ENCODE measurements at places on chromosomes 2 and 18. TPM values are rescaled to one million over a fixed set of nuclear protein-coding genes. Genes with fewer than 3 reads are reported as not detected.

GRCh38 chr2:70188460-70188859, 2.4 kb downstream of the C2orf42 start:
- no peak for DNase-seq

DNA sequence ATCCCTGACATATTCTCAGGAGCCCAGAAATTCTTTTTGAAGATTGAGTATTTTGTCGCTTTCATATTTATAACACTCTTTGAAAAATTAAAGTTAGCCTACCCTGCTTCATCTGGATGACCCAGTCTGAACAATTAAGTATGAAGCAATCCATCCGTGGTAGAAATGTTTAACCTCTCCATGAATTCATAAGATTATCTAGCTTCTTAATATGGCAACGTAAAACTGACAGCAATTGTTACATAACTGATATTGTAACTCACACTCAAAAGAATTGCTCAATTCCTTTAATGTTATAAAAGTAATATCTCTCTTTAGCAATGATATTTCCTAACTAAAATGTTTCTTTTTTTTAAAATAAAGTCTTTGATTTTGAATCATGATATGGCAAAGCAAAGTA, 7.2 kb upstream of the ABCA12 start:
- no peak for DNase-seq

The ACYP2 gene
- total RNA-seq, result 16.0 TPM

The UNC80 gene
- not detected for total RNA-seq

DNA sequence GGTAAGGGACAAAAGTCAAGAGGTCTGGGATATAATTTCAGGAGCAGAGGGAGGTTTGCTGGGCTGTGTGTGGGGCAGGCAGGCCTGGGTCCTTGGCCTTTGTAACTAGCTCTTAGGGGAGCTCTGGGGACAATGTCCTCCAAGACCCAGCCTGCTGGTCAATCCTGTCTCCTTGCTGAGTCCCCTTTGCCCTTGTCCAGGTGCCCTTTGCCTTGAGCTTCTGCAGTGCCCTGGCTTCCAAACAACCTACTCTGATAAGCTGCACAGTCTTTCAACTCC, 30.0 kb upstream of the REEP1 start:
- no peak for DNase-seq

The CNTNAP5 gene
- total RNA-seq, result not detected

The ASIC4 gene
- under 0.01 TPM for total RNA-seq

GRCh38 chr18:47928466-47928865, 2.0 kb downstream of the SMAD2 start:
- DNase-seq, result peak; percentile 39

The DES gene
- total RNA-seq, result 35.8 TPM

DNA sequence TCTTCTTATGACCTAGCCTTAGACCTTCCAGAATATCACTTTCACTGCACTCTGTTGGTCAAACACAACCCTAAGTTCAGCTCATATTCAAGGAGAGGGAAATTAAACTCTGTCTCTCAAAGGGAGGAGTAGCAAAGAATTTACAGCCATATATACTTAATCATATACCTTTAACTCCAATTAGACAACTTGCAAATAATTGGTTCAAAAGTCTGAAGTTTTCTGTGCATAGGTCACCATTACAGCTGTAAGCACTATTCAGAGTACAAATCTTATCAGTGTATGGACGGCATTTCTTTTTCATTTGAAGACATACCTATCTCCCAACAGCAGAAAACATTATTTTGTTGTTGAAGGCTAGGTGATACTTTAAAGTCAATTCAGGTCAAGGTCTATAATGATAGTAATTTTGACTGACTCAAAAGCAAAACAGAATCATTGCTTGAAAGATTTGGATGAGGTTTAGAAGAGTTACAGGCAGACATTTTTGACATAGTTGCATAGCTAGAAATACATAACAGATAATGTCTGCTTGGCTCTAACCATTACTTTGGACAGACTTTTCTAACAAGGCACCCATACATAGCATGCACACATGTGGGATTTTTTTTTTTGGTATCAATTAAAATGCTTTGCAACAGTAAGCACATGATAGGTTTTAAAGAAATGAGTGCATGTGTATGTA, 131.5 kb downstream of the CPS1 start:
- no peak for DNase-seq

The SERPINB10 gene
- not detected for total RNA-seq

- no peak for DNase-seq
Measured at GRCh38 chr2:206851521-206851920, 86.1 kb downstream of the FASTKD2 start.

- no peak for DNase-seq
Measured at GRCh38 chr2:39689272-39689841, 23.6 kb downstream of the TMEM178A start.

The ZNF804A gene
- 5.8 TPM for total RNA-seq

The ECEL1 gene
- total RNA-seq, result not detected

DNA sequence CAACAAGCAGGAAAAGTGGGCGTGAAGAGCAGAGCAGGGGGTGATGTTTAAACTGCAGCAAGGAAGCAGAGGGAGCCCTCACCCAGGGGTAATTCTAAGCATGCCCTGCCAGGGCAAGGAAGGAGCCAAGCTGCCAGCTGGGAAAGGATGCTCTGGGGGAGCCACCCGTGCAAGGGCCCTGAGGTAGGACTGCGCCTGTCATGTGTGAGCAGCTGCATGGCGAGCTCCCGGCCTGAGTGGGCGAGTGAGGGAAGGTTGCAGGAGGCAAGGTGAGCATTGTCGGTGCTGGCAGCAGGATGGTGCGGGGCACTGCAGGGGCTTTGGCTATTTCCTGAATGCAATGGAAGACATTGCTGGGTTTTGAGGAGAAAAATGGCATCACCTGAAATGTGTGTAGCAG, 107.2 kb downstream of the COPS8 start:
- DNase-seq, result no peak

- peak; percentile 10 for DNase-seq
Measured at GRCh38 chr18:57523171-57523956, 63.1 kb downstream of the FECH start.

The C2orf42 gene
- 14.5 TPM for total RNA-seq

DNA sequence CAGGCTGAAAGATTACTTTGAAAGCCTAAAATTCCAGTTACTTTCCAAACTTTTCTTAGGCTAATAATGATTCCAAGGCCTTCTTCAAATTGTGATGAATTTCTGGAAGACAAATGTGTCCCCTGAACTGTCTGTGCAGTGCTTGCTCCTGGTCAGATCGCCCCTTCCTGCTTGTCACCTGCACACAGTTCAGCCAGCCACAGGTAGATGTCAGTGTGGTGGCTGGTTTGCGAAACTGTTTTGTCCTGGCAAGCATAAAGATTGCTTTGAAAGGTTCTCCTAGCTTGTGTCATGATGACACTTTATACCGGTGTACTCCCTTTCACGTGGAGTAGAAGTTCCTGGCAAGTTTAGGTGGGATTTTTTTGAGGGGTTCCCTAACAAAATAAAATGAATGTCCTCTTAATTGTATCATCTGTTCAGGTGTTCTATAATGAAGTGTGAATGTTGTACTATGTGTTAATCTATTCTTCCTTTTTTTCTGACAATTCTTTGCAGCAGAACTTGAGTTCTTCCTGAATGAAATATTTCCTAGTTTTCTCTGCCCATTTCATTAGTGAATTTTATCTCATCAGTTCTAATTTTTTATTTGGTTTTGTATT, 298.8 kb downstream of the ZNF407 start:
- DNase-seq, result no peak

DNA sequence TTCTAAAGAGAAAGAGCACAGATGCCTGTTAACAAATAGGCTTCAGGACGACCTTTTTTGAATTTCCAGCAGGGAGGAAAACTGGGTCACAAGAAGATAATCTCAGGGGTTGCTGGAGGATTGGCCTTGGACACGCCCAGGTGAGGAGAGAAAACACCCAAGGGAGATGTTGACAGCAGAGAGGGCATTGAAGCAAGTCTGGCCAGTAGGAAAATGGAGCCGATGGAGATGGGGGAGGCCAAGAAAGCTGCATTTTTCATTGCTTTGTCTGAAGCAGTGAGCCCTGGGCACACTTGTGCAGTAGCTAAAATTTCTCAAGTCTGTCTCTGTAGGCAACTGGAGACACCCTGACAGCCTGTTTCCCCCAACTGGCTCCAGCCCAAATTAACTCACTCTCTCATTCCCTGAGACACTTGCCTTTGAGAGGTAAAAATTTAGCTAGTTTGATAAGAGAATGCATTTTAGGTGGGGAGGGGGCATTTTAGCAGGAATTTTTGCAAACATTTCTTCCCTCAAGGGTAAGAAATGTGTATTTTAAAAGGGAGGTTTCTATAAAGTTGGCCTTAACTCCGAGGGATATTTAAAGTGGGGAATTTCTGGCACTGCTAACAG, 165.5 kb downstream of the TGIF1 start:
- no peak for DNase-seq

- no peak for DNase-seq
Measured at GRCh38 chr2:33482518-33482917, 6.1 kb downstream of the RASGRP3 start.

DNA sequence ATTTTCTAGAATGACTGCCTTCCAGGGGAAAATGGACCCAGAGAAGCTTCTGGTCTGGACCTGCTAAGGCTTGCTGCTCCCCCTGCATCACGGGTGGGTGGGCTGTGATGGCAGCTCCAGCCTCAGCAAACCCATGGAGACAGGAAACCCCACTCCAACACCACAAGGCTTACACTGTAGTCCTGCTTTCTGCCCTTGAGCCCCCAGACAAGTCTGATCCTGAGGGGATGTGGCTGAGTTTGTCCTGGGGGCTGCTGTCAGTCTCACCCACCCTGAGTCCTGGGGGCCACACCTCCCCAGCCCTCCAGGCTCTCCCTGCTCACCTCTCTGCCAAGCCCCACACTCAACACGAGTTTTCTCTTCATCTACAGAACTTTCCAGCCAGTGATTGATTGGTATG, 279.4 kb downstream of the EIPR1 start:
- no peak for DNase-seq

All from fibroblast of villous mesenchyme (primary cell).